Trophoblast cell (in vitro differentiated cells and primary cell): ENCODE measurements at places on chromosomes 12 and 14.
A peak's percentile ranks its signal among the peaks of the same experiment; 100 is the strongest.

DNA sequence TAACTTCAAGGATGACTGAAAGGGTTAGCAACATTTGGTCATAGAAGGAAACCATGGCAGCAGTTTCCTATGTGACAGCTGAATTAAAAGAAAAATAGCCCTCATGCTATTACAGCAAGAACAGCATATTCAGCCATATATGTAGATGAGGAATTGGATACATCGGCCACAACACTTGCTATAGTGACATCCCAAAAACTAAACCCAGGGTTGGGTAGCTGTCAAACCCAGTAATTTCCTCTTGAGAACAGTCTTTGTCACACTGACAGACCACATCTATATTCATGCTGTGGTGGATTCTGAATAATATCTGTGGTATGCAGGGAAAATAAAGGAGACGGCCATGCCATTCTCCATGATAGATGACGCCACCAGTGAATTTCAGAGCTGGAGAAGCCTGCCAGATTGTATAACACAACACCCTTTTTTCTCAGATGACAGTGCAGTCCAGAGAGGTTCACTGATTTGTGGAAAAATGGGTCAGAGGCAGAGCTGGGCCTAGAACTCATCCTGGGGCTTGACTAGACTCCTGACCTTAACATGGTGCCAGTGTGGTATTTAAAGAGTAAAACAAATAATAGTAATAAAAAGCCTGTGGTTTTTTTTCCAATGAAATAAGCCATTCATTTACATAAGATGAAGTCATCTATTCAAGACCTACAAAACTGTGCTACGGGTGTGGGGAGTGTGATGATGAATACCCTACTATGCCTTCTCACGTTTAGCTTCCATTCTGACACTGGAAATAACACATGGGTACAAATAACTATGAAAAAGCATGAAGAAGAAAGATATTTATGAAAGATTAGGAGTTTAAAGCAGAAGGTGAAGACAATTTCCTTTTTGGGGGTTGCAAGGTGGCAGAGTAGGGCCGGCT is 32.3 kb downstream of the EFCAB11 start:
- no peak overlapping the region for H3K27ac ChIP-seq
- H3K27me3 ChIP-seq, result no peaks in the 10 kb centered on the region
- H3K4me3 ChIP-seq, result no peak overlapping the region
- H3K4me1 ChIP-seq, result no peaks in the 10 kb centered on the region

DNA sequence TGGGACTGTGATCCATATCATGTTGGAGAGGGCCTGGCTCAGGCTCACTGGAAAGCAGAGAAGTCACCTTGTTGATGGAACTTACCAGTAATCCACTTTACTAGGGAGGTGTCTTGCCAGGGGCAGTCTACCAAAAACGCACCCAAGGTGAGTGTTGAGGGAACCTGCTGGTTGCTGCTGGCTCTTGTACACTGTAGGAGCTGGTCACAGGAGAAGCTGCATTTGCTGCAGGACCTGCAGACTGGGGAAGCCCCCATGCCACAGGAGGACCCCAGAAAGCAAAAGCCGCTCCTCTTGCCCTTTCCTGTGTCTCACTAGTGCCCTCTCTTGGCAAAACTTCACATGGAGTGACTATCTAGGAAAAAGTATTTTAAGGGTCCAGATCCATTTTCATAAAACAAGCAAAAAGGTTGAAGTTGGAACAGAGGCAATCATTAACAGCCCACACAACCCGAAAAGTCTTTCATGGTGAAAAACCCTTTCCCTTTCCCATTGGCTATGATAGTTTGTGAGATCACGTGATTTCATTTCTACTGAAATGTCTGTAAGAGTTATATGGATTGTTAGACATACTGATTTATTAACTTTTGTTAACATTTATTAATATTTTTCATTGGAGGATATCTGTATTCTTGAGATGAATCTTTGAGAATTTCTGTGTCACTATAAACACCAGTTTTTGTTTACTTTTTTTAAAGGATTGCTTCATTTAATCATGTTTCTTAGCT is 59.2 kb downstream of the RASSF8 start:
- peak; percentile 13 for DNase-seq
- H3K27ac ChIP-seq, result no peak overlapping the region
- no peak overlapping the region for H3K4me3 ChIP-seq
- H3K36me3 ChIP-seq, result no peaks in the 10 kb centered on the region

DNA sequence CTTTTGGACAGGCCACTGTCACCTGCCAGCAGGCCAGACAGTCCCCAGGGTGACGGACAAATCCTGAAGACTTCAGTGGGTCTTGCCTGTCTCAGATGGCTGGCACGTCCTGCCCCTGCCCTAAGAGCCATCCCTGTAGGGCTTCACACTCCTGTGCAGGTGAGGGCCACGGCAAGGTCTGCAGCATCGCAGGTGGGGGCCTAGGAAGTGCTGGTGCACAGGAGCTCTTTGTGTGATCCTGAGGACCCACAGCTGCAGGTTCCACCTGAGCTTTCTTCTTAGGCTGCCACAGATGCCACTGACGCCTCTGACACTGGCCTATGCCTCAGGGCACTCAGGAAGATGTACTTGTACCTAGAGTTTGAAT is 108.5 kb upstream of the FKBP4 start:
- no peak overlapping the region for H3K27ac ChIP-seq
- no peak overlapping the region for H3K4me3 ChIP-seq
- no peak for DNase-seq
- H3K27me3 ChIP-seq, result no peaks in the 10 kb centered on the region

- H3K36me3 ChIP-seq, result no peaks in the 10 kb centered on the region
- DNase-seq, result no peak
- peak overlapping the region; percentile 85 for H3K27ac ChIP-seq
- peaks cover 20% of the 10 kb centered on the region for H3K4me1 ChIP-seq
Observed at GRCh38 chr14:77314539-77315457, 5.9 kb downstream of the POMT2 start.

GRCh38 chr12:49843411-49843810 is 505 bp upstream of the BCDIN3D start:
- H3K27ac ChIP-seq, result peak overlapping the region; percentile 41
- peaks cover 5% of the 10 kb centered on the region for H3K4me1 ChIP-seq
- no peaks in the 10 kb centered on the region for H3K36me3 ChIP-seq
- no peaks in the 10 kb centered on the region for H3K27me3 ChIP-seq
- no peak for DNase-seq

DNA sequence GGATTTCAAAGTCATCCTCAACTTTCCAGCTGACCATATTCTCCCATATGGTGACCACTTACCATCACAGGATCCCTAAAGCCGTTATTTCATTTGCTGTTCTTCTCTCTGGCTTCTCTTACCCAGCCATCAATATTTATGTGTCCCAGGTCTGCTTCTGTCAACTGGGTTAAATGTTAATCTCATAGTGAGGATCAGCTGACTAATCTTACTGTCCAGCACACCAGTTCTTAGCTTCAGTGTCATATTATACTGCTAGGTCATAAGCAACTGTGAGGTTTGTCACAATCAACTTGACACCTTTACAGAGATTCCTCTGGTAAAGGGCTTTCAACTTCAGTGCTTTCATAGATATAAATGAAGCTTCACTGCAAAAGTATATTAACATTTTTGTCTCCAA is 294.4 kb downstream of the DIO2 start:
- H3K4me3 ChIP-seq, result no peak overlapping the region
- H3K36me3 ChIP-seq, result no peaks in the 10 kb centered on the region
- no peak overlapping the region for H3K27ac ChIP-seq

GRCh38 chr14:50967103-50967502 is 22.8 kb upstream of the PYGL start:
- no peak overlapping the region for H3K4me3 ChIP-seq
- H3K27ac ChIP-seq, result no peak overlapping the region
- no peaks in the 10 kb centered on the region for H3K36me3 ChIP-seq
- H3K27me3 ChIP-seq, result no peaks in the 10 kb centered on the region
- H3K4me1 ChIP-seq, result no peaks in the 10 kb centered on the region

DNA sequence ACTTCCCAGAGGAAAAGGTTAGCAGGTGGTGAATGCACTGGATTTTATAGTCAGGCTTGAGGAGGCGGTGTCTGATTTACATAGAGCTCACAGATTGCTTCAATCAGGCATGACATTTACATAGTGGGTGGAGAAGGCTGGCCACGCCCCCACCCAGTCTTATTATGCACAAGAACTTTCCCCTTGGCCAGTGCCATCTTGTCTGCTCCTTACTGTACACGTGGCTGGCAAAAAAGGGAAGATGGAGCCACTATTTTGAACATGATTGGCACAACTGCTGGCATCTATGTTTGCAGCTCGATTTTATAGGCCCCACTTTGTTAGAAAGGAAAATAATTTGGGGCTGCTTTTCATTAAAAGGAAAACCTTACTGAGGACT is 10.9 kb upstream of the LGMN start:
- no peaks in the 10 kb centered on the region for H3K36me3 ChIP-seq
- H3K27ac ChIP-seq, result no peak overlapping the region
- H3K4me1 ChIP-seq, result peaks cover 3% of the 10 kb centered on the region
- H3K4me3 ChIP-seq, result no peak overlapping the region
- peak; percentile 13 for DNase-seq
- H3K27me3 ChIP-seq, result no peaks in the 10 kb centered on the region

DNA sequence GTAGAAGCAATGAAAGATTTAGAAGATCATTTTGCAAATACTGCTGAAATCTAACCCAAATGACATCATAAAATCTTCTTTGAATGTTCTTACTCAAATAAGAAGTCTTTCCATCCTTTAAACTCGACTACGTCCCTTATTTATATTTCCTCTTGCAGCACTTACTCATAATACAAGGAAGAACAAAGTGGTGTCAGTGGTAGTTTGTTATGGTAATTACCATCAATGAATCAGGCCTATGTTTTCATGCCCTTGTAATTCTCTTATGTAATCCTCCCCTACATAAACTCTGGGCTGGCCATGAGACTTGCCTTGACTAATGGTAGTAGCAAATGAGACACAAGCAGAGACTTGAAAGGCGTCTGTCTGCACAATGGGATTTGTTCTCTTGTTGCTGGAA is 17.0 kb downstream of the EEA1 start:
- no peak overlapping the region for H3K27ac ChIP-seq
- no peaks in the 10 kb centered on the region for H3K4me1 ChIP-seq
- H3K36me3 ChIP-seq, result no peaks in the 10 kb centered on the region
- H3K4me3 ChIP-seq, result no peak overlapping the region

- no peaks in the 10 kb centered on the region for H3K27me3 ChIP-seq
- H3K27ac ChIP-seq, result peak overlapping the region; percentile 29
- H3K4me1 ChIP-seq, result peaks cover 16% of the 10 kb centered on the region
- no peak for DNase-seq
- no peaks in the 10 kb centered on the region for H3K36me3 ChIP-seq
Observed at GRCh38 chr12:25254271-25254880, 3.6 kb upstream of the KRAS start.

GRCh38 chr14:47269756-47270492 is 405.5 kb downstream of the MDGA2 start:
- H3K36me3 ChIP-seq, result no peaks in the 10 kb centered on the region
- no peaks in the 10 kb centered on the region for H3K27me3 ChIP-seq
- no peaks in the 10 kb centered on the region for H3K4me1 ChIP-seq
- no peak overlapping the region for H3K27ac ChIP-seq

DNA sequence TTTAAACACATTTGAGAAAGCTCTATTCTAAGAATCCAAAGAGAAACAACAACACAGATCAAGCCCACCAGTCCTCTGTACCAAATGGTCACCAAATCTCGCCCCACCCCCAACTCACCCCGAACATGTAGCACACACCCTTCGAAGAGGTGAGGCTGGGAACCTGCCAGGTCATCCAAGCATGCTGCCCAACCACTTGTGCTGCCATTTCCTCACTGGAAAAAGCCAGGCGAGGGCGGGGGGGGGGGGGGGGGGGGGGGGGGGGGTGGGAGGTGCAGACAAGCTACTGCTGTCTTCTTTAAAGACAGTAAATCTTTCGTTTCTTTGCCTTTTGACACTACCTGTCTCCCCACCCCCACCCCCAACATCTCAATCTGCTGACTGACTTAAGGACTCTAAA is 59.9 kb downstream of the SETD3 start:
- peak overlapping the region; percentile 51 for H3K27ac ChIP-seq
- no peak for DNase-seq
- H3K4me3 ChIP-seq, result no peak overlapping the region
- no peaks in the 10 kb centered on the region for H3K27me3 ChIP-seq
- peaks cover 2% of the 10 kb centered on the region for H3K36me3 ChIP-seq

DNA sequence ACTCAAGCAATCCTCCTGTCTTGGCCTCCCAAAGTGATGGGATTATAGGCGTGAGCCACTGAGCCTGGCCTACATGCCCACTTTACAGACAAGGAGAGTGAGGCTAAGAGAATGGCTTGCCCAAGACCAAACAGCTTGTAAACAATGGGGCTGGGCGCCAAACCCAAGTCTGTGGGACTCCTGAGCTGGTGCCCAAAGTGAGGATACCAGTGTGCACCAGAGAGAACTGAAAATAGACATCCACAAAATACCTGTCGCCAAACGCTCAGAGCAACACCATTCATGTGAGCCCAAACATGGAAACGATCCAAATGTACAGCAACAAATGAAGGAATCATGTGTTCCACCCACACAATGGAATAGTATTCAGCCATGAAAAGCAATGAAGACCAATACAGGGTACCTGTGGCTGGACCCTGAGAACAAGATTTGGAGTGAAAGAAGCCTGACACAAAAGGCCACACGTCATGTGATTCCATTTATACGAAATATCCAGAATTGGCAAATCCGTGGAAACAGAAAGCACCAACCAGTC is 38.2 kb downstream of the CCNK start:
- H3K36me3 ChIP-seq, result peaks cover 13% of the 10 kb centered on the region
- H3K27me3 ChIP-seq, result no peaks in the 10 kb centered on the region
- no peak overlapping the region for H3K4me3 ChIP-seq
- no peak overlapping the region for H3K27ac ChIP-seq

- no peaks in the 10 kb centered on the region for H3K27me3 ChIP-seq
- no peaks in the 10 kb centered on the region for H3K36me3 ChIP-seq
- no peak overlapping the region for H3K27ac ChIP-seq
Observed at GRCh38 chr12:67916266-67916970, 72.8 kb upstream of the IFNG-AS1 start.

GRCh38 chr12:128474916-128475315 is 207.9 kb downstream of the TMEM132C start:
- H3K36me3 ChIP-seq, result no peaks in the 10 kb centered on the region
- no peak for DNase-seq
- H3K27ac ChIP-seq, result no peak overlapping the region
- H3K4me3 ChIP-seq, result no peak overlapping the region
- H3K27me3 ChIP-seq, result no peaks in the 10 kb centered on the region

DNA sequence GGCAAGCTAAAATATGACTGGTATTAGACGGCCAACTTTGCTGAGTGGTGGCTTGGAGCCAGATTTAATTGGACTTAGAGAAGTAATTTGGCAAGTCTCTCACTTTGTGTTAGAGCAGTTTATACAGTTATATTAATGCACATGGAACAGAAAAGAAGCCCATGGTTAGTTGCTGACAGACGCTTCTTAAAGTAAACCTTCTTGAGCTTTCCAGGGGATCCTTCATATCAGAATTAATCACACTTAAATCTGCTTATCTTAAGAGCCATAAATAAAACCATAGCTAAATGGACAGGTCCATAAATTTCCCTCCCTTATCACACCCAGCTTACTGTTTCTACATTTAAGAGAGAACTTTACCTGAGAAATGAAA is 9.6 kb downstream of the GSG1 start:
- H3K4me1 ChIP-seq, result peaks cover 12% of the 10 kb centered on the region
- no peak for DNase-seq
- no peaks in the 10 kb centered on the region for H3K27me3 ChIP-seq
- H3K36me3 ChIP-seq, result no peaks in the 10 kb centered on the region
- no peak overlapping the region for H3K27ac ChIP-seq
